ENCODE measurements at places on chromosomes 5 and 9.

- DNase-seq: no peak
Measured at GRCh38 chr5:103223031-103223955, 35.3 kb upstream of the MACIR start.

- no peak for DNase-seq
Measured at GRCh38 chr5:32686799-32687498, 24.2 kb upstream of the NPR3 start.

GRCh38 chr9:109307380-109308240, 13.2 kb downstream of the EPB41L4B start:
- DNase-seq: no peak

- no peak for DNase-seq
Measured at GRCh38 chr5:145495196-145495595, 339.9 kb downstream of the PRELID2 start.

DNA sequence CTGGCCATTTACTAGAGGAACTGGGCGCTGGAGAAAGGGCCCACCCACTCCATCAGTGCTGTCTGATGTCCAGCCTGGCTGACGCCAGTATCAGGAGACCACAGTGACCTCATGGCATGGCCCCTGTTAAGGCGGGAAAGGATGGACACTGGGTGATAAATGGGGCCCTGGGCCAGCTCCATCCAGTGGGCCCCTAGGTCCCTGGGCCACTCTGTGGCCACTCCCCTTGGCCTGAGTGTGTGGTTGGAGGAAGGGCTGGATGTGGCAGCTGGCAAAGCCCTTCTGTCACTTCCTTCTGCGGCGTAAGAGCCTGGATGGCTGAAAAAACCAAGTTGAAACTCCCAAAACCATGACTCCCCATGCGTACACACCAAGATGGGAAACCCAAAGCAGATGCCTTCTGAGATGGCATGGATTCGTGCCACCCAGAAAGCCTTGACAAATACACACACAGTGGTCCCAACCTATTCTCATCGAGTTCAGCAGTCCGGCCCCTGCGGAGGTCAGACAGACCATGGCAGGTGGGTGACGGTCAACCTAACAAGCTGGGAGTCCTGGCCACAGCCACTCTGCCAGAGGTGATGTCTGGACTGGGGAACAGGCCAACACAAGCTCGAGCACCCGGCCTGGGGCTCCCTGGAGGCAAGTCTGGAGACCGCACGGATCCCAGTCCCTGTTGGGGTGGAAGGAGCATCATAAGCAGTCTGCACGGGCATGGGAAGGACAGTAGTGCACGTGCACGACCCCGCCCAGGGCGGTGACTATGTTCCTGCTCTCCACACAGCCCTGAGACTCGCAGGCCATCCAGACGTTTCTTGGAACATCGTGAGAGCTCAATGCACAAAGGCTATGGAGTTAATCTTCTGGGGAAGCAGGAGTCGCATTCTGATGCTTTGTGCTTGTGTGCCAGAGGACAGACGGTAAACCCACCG, 45.2 kb upstream of the NOTCH1 start:
- DNase-seq: no peak

DNA sequence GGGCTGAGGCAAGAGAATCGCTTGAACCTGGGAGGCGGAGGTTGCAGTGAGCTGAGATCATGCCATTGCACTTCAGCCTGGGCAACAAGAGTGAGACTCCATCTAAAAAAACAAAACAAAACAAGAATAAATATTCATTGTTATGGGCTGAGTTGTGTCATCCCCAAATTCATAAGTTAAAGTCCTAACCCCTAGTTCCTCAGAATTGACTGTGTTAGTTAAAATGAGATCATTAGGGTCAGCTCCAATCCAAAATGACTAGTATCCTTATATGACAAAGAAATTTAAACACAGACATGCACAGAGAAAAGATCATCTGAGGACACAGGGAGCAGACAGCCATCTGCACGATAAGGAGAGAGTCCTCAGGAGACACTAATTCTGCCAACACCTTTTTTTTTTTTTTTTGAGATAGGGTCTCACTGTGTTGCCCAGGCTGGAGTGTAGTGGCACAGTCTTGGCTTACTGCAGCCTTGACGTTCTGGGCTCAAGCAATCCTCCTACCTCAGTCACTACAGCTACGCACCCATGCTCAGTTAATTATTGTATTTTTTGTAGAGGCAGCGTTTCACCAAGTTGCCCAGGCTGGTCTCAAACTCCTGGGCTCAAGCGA, 32.1 kb upstream of the GCNT1 start:
- DNase-seq: no peak

DNA sequence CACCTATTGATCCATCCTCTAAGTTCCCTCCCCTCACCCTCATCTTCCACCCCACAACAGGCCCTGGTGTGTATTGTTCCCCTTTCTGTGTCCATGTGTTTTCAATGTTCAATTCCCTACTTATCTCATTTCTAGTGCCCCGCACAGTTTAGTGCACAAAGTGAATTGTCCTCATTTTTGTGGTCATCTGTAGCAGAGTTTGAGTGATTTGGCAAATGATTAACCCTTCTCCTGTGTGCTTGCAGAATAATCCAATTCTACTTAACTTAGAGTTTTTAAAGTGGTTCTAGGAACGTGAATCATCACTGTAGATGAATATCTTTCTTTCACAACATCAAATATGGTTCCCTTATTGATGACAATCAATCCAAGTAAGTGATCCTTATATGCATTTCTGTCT, 6.3 kb upstream of the HAPLN1 start:
- DNase-seq: no peak

DNA sequence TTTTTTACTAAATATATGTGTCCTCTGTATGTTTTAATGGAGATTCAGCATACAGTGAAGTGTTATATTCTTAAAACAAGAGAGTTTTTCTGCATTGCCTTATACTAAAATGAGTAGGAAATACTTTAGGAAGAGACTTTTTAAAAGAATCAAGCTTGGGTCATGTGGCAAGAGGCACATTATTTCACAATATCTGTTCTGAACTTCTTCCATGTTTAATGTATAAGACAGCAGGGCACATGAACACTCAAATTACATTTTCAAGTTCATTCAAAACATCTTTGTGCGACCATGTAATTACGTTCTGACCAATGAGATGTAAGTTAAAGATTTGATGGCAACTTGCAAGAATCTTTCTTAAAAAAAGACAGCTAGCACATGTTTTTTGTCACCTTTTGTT, 1055.9 kb downstream of the NR2F1-AS1 start:
- DNase-seq: no peak

DNA sequence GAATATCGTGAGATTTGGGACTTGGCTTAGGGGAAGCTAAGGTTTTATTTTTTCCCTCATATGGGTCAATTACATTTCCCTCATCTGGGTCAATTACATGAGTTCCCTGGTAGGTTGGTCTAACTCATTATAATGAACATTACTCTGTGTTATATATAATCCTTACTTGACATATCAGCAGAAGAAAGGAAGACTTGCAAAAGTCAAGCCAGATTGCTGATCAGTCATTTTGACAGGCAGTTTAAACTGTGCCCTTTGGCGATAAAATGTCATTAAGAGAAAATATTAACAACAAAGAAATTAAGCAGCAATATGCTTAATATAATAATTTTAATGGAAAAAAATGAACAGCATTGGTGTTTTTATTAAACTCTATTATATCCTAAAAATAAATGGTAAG, 23.1 kb upstream of the TRPM3 start:
- no peak for DNase-seq

DNA sequence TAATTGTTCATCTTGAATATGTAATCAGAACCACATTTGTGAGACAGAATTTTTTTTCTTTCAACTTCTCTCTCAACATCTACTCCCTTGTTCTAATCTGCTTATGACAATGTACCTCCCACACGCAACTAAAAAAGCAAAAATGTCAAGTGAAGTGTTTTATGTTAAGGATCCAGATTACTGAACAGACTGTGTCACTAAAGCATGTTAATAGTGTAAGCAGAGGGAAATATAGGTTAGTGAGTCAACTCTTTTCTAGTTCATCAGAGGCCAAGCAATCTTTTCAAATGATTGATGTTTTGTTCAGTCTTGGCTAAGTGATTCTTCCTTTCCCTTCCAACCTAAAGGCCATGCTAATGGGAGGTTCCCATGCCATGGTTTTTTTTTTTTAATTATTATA, 34.7 kb upstream of the IDNK start:
- DNase-seq: no peak

GRCh38 chr5:84487963-84488362, 103.3 kb upstream of the EDIL3 start:
- no peak for DNase-seq

DNA sequence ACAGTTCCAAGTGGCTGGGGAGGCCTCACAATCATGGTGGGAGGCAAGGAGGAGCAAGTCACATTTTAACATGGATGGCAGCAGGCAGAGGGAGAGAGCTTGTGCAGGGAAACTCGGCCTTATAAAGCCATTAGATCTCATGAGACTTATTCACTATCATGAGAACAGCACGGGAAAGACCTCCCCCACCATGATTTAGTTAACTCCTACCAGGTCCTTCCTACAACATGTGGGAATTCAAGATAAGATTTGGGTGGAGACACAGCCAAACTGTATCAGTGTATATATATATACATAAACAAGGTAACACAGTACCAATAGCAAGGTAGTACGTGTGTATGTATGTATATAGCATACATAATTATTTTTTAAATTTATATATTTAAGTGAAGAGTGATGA, 50.9 kb downstream of the NFX1 start:
- no peak for DNase-seq

DNA sequence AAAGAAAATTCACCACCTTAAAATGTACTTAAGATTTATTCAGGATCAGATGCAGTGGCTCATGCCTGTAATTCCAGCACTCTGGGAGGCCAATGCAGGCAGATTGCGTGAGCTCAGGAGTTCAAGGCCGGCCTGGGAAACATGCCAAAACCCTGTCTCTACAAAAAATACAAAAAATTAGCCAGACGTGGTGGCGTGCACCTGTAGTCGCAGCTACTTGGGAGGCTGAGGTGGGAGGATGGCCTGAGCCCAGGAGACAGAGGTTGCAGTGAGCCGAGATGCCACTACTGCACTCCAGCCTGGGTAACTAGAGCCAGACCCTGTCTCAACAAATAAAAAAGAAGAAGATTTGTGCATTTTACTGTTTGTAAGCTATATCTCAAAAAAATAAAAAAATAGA, 34.7 kb upstream of the GFPT2 start:
- no peak for DNase-seq

GRCh38 chr9:98708103-98708932, 417 bp downstream of the GABBR2 start:
- DNase-seq: peak; percentile 34

- no peak for DNase-seq
Measured at GRCh38 chr9:38127271-38127839, 58.3 kb upstream of the SHB start.

- peak; percentile 68 for DNase-seq
Measured at GRCh38 chr5:133884569-133885311, 83.7 kb downstream of the C5orf15 start.

GRCh38 chr9:97993000-97993399, 9.9 kb downstream of the ANP32B start:
- no peak for DNase-seq

DNA sequence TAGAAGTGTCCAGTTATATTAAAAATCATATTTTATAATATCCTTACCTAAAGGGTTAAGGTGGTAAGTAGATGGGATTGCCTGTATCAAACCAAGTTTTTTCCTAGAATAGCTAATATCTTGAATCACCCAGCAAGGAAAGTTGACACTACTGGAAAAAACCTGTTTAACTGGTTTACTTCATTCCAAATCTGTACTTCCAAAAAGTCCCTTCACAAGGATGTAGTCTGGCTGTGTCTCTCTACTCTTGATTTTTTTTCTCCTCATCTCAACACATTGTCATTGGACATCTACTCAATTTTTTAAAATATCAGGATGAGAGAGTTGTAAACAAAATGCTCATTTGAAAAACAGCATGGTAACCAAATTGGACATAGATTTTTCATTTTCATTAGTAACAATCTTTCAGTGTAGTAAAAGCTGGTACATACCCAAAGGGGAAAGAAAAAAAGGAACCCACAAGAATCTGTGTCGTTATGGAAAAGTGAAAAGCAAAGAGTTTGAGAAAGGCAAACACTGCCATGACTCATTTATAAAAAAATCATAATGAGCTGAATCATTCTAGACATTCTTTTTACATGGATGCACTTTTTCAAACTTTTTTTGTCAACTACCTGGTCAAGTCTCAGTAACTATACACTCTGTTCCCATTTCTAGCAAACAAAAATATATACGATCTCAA, 173.5 kb downstream of the GLIS3 start:
- DNase-seq: no peak

DNA sequence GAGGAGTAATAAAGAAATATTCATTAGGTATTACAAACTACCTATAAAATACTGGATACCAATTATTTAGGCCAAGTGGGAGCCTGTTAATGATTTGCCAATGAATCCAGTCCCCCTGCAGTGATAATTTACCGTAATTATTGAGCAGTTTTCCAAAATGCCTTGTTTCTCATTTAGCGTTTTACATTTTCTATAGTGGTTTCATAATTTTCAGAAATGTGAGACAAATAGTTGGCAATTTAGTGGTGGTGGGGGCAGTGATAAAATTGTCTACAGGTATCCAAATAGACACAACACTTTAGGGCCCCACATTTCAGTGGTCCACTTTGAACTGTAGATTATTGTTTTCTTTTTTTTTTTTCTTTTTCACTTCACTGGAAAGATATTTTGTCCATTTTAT, 27.3 kb upstream of the ALDH1A1 start:
- DNase-seq: no peak

- no peak for DNase-seq
Measured at GRCh38 chr9:20378851-20379250, 243.4 kb downstream of the MLLT3 start.

GRCh38 chr5:77316871-77317661, 106.6 kb downstream of the PDE8B start:
- DNase-seq: no peak

DNA sequence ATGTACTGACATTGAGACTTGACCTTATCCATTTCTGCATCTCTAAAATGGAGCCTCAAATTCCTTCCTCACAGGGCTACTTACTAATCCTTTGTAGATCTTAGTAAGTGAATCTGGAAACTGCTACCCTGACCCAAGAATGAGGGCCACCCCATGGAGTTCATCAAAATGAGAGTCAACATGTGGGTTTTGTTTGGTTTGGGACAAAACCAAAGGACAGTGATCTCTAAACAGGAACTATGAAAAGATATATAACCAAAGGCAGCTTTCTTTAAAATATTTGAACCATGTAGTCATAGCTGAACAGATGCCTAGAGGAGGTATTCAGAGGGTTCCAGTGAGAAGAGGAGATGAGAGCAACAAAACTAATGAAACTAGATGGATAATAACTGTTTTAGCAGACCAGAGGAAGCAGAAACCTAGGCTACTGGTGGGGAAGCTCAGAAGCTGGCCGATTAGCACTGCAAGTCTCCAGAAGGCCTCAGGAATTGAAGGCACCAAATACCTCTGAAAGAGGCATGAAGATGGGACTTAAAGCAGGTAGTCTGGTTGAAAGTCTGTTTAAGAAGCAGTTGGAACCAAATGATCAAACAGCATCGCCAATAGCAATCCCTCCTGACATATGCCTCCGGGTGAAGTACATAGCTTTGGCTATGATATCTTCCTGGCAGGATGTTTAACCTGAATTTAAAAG, 45.8 kb downstream of the THOC3 start:
- no peak for DNase-seq

GRCh38 chr5:139295346-139296057, 2.0 kb downstream of the MATR3 start:
- no peak for DNase-seq
